ENCODE measurements at places on chromosomes 11 and 22. TPM values are rescaled to one million over a fixed set of nuclear protein-coding genes. Genes with fewer than 3 reads are reported as not detected.
A peak's percentile ranks its signal among the peaks of the same experiment; 100 is the strongest.

KRTAP5-10 gene
- not detected for total RNA-seq

CRYBB2 gene
- total RNA-seq: not detected

- no peaks in the 10 kb centered on the region for H3K27me3 ChIP-seq
- no peaks in the 10 kb centered on the region for H3K36me3 ChIP-seq
- H3K4me1 ChIP-seq: no peaks in the 10 kb centered on the region
- DNase-seq: no peak
Measured at GRCh38 chr11:40921246-40921645, 538.2 kb downstream of the LRRC4C start.

DNA sequence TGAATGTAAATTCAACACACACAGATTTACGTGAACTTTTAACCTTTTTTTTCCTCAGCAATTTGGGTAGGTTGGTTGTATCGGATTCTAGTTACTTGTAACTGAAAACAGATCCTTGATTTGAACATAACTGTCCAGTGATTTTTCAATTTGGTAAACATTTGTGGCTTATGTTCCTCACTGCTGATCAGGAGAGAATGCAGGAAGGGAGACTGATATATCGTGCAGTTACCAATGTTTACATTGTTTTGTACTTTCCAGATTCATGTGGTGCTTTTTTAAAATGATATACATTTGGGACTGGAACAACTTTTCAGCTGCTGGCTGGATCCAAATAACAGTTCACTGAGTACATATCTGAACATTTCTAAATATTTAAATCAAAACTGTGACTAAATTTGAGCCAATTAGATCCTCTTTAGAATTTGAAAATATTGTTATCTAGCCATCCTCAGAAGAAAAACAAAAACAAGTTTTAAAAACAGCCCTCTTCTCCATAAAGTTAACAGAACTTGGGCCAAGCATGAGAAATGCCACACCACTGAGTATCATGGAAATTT, 84.3 kb upstream of the MTMR2 start:
- H3K27ac ChIP-seq: no peak overlapping the region
- peaks cover 7% of the 10 kb centered on the region for H3K4me1 ChIP-seq
- DNase-seq: no peak
- H3K36me3 ChIP-seq: no peaks in the 10 kb centered on the region
- no peak overlapping the region for H3K4me3 ChIP-seq

GRCh38 chr11:87444993-87445392, 407.3 kb downstream of the TMEM135 start:
- no peaks in the 10 kb centered on the region for H3K36me3 ChIP-seq
- no peak overlapping the region for H3K27ac ChIP-seq
- DNase-seq: no peak
- no peaks in the 10 kb centered on the region for H3K4me1 ChIP-seq
- no peak overlapping the region for H3K4me3 ChIP-seq
- no peaks in the 10 kb centered on the region for H3K27me3 ChIP-seq

- no peak for DNase-seq
- H3K27ac ChIP-seq: no peak overlapping the region
- H3K27me3 ChIP-seq: no peaks in the 10 kb centered on the region
- peaks cover 6% of the 10 kb centered on the region for H3K4me1 ChIP-seq
Measured at GRCh38 chr11:67638535-67639437, 777 bp downstream of the TBX10 start.

DNA sequence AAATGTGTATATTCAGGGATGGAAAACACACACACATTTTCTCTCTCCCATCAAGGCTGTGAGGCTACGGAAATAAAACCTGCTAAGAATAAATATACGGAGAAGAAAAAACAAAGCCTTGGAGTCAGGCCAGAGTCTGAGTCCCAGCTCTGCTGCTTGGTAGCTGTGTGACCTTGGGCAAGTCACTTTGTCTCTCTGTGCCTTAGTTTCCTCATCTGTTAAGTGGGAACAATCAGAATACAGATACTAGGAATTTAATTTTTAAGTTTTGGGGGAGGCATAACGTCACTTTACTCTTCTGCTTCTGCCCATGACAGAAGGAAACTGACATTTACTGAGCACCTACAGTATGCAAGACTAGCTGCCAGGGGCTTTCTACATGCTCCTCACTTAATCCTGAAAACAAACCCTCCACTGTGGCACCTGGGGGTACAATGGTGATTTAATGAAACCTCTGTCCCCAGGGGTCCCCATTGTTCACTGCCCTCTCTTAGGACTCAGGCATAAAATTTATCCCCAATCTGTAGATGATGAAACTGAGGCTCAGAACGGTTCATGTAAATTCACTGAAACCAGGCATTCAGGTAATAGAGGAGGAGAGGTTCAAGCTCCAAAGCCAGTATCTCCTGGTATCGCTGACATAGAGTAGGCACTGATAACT, 131.9 kb upstream of the SERPIND1 start:
- DNase-seq: no peak
- no peak overlapping the region for H3K27ac ChIP-seq
- H3K4me1 ChIP-seq: no peaks in the 10 kb centered on the region
- no peak overlapping the region for H3K4me3 ChIP-seq
- H3K36me3 ChIP-seq: no peaks in the 10 kb centered on the region
- H3K27me3 ChIP-seq: peaks cover 2% of the 10 kb centered on the region

- H3K27ac ChIP-seq: no peak overlapping the region
- H3K4me3 ChIP-seq: no peak overlapping the region
- no peak for DNase-seq
- no peaks in the 10 kb centered on the region for H3K36me3 ChIP-seq
Measured at GRCh38 chr11:45569776-45570175, 95.6 kb downstream of the CHST1 start.

LBHD1 gene
- total RNA-seq: 10.5 TPM

IRAG1 gene
- total RNA-seq: not detected

DNA sequence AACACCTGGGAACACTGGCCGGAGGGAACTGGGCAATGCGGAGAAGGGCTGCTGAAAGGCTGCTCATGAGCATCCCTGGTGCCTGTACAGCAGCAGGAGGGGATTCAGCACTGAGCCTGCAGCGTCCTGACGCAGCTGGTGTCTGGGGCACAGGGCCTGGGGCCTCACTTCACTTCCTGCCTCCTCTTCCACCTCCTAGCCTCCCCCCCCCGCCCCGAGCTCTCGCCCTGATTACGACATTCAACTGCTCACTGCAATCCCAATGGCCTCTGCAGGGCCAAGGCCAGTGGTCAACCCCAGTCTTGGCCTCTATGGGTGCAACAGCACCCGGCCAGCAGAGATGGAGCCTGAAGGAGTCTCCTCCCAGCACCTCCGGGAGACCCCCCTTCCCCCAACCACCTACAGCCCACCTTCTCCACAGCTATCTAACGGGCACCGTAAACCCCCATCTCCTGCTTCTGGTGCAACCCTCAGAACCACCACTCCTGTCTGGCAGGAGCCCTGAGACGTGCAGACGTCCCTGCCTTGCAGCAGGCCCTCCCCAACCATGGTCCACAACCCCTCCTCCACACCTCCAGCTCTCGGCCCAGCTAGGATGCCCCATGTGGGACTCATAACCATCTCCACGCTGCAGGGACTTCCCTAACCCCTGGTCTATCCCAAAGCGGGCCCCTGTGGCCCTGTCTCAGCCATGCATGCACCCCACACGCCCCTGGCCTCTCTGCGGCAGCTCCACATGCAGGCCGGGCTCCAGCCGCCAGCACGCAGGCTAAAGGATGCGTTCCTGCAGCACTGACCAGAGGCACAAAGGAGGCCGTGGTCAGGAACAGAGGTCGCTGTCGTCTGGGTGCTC, 38.2 kb downstream of the BRD1 start:
- H3K4me1 ChIP-seq: peaks cover 57% of the 10 kb centered on the region
- peak overlapping the region; percentile 40 for H3K27ac ChIP-seq
- peaks cover 79% of the 10 kb centered on the region for H3K36me3 ChIP-seq
- peak; percentile 33 for DNase-seq
- H3K4me3 ChIP-seq: peak overlapping the region; percentile 32
- no peaks in the 10 kb centered on the region for H3K27me3 ChIP-seq

LMF2 gene
- total RNA-seq: 114 TPM

DNA sequence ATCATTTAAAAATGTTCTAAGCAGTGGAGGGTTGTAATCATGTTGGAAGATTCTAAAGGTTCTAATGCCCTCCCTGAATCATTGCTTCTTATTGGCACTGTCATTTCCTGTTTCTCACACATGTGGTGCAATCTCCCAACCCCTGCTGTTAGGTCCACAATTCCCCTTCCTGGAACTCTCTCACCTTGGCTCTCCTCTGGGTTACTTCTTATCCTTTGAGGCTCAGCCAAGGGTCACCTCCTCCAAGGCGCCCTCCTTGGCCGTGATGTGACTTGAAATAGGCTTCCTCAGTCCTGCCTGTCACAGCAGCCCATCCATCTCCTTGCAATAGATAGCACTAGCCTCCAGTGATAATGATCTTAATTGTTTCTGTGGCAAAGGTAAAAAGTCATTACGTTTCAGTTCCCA, 149.8 kb downstream of the TTC17 start:
- H3K36me3 ChIP-seq: no peaks in the 10 kb centered on the region
- H3K27ac ChIP-seq: no peak overlapping the region
- no peaks in the 10 kb centered on the region for H3K27me3 ChIP-seq
- H3K4me3 ChIP-seq: no peak overlapping the region

B4GAT1 gene
- 2.0 TPM for total RNA-seq

BAIAP2L2 gene
- 0.45 TPM for total RNA-seq

TMA7B gene
- total RNA-seq: 5.7 TPM

- H3K4me3 ChIP-seq: no peak overlapping the region
- peaks cover 62% of the 10 kb centered on the region for H3K4me1 ChIP-seq
- no peak for DNase-seq
Measured at GRCh38 chr22:20937794-20938671, 20.8 kb downstream of the CRKL start.

DNA sequence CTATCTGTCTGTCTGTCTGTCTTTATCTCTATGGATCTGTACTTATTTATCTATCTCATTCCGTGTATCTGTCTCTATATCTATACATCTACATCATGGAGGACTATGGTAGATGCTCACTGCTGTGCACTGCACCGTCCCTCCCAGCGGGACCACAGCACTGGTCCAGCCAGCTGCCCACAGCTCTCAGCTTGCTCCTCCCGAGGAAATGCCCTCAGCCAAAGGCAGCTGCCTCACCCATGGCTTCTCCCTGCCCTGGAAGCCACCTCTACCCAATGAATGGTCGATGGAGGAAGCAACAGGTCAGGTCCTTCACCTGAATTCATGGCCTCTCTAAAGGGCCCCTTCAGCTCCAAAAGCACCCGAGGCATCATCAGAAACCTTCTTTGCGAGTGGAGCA, 14.7 kb upstream of the CD81 start:
- no peaks in the 10 kb centered on the region for H3K4me1 ChIP-seq
- no peak overlapping the region for H3K4me3 ChIP-seq
- no peaks in the 10 kb centered on the region for H3K36me3 ChIP-seq
- no peak for DNase-seq
- no peak overlapping the region for H3K27ac ChIP-seq

DNA sequence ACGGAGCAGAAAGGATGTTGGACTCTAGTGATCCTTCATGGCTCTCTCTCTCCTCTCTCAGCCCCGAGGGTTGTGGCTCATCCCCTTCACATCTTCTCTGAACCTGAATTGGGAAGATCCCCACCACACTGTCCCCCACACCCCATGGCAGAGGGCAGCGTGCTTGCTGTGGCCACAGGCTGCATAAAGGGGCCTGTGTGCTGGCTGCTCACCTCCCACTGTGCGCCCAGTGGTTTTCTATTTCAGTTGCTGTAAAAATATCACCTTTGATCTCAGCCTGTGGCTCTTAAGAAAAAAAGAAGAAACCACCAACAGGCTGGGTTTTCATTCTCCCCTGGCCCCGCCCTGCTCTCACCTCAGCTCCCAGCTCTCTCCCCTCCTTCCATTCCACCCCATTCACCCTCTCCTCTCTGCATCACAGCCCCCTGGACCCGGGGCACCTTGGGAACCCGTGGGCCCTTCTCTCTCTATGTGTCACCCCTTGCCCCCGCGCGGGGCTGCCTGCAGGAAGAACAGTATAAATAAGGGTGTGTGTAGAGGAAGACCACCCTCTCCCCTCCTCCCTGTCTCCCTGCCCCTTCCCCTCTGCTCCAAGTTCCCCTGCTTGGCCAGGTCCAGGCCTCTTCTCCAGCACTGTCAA, 25.8 kb upstream of the WNT11 start:
- H3K27me3 ChIP-seq: no peaks in the 10 kb centered on the region
- H3K27ac ChIP-seq: no peak overlapping the region
- DNase-seq: peak; percentile 78
- peak overlapping the region; percentile 17 for H3K4me3 ChIP-seq

- no peak overlapping the region for H3K27ac ChIP-seq
- no peaks in the 10 kb centered on the region for H3K36me3 ChIP-seq
- H3K4me1 ChIP-seq: no peaks in the 10 kb centered on the region
- no peak for DNase-seq
Measured at GRCh38 chr22:40002935-40003715, 8.4 kb downstream of the FAM83F start.

PDGFB gene
- 0.45 TPM for total RNA-seq

GRCh38 chr11:30489076-30489475, 97.1 kb downstream of the MPPED2 start:
- H3K36me3 ChIP-seq: no peaks in the 10 kb centered on the region
- no peak for DNase-seq
- H3K27me3 ChIP-seq: no peaks in the 10 kb centered on the region
- no peak overlapping the region for H3K27ac ChIP-seq
- H3K4me3 ChIP-seq: no peak overlapping the region
- no peaks in the 10 kb centered on the region for H3K4me1 ChIP-seq

TNNT3 gene
- 21.9 TPM for total RNA-seq

- no peak for DNase-seq
- H3K4me1 ChIP-seq: no peaks in the 10 kb centered on the region
- no peak overlapping the region for H3K27ac ChIP-seq
Measured at GRCh38 chr11:130945896-130946295, 29.6 kb upstream of the SNX19 start.

DNA sequence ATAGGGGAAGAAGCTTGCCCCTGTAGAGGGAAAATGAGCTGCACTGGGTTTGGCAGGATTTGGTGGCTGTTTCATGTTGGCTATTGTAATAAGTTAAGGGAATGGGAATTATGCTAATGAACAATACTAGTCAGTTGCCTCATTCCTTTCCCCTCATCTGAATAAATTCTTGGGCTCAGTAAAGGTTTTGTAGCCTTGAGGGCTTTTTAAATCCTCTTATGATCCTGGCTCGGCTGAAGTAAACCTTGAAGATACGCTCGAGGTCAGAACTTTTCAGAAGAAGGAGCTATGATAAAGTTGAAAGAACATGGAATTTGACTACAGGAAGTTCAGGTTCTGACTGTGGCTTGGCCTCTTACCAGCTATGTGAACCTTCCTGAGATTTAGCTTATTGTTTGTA, 448.7 kb downstream of the RAB38 start:
- no peaks in the 10 kb centered on the region for H3K4me1 ChIP-seq
- H3K4me3 ChIP-seq: no peak overlapping the region
- H3K27ac ChIP-seq: no peak overlapping the region

NXPE1 gene
- not detected for total RNA-seq

GRCh38 chr11:41498726-41499125, 39.3 kb upstream of the LRRC4C start:
- no peaks in the 10 kb centered on the region for H3K36me3 ChIP-seq
- H3K4me1 ChIP-seq: no peaks in the 10 kb centered on the region
- no peak overlapping the region for H3K4me3 ChIP-seq
- H3K27me3 ChIP-seq: no peaks in the 10 kb centered on the region
- DNase-seq: no peak

GRCh38 chr22:23237201-23237798, 57.0 kb downstream of the BCR start:
- H3K27me3 ChIP-seq: no peaks in the 10 kb centered on the region
- H3K27ac ChIP-seq: peak overlapping the region; percentile 11
- H3K4me3 ChIP-seq: no peak overlapping the region
- peaks cover 85% of the 10 kb centered on the region for H3K4me1 ChIP-seq
- DNase-seq: no peak

Data from CD4-positive, alpha-beta T cell (primary cell).